ENCODE measurements at places on chromosomes 4 and X.

- DNase-seq, result peak; percentile 60
Measured at GRCh38 chrX:19303256-19303880, 40.4 kb upstream of the PDHA1 start.

GRCh38 chrX:9677098-9677739 lies 88.4 kb downstream of the GPR143 start:
- peak; percentile 43 for DNase-seq

DNA sequence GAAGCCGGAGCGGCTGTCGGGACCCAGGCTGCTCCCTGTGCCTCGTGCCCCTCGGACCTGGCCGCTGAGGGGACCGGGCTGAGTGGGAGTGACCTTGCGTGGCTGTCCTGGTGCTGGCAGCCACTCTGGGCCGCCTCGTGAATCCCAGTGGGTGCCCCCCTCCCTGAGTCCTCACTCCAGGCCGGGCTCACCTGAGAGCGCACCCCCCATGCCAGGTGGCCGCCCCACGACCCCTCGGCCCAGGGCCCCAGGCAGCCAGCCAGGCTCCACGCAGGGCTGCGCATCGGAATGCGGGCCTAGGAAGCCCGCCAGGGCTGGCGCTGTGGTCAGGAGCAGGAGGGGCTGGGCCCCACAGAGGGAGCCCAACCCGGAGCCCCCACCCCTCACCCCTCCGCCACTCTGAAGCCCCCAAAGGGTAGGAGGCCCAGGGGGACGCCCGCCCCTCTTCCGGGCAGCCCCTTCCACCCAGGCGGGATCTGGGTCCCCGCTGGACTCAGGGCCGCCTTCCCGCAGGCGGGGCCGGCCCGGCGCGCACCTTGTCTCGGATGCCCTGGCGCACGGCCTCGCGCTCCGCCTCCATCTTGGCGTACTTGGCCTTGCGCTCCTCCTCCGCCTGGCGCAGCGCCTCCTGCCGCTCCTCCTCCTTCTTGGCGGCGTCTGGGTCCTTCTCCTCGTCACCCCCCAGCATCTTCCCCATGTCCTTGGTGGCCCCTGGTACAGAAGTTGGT lies 33.9 kb downstream of the CPLX1 start:
- peak; percentile 83 for DNase-seq

GRCh38 chrX:16023790-16024734 lies 99.3 kb upstream of the GRPR start:
- DNase-seq, result no peak

- peak; percentile 96 for DNase-seq
Measured at GRCh38 chrX:47218280-47218919, at the start of gene CDK16. TSS of gene CDK16 (plus strand) at chrX:47218681. CDS start at chrX:47223558, 4,877 bp downstream.

DNA sequence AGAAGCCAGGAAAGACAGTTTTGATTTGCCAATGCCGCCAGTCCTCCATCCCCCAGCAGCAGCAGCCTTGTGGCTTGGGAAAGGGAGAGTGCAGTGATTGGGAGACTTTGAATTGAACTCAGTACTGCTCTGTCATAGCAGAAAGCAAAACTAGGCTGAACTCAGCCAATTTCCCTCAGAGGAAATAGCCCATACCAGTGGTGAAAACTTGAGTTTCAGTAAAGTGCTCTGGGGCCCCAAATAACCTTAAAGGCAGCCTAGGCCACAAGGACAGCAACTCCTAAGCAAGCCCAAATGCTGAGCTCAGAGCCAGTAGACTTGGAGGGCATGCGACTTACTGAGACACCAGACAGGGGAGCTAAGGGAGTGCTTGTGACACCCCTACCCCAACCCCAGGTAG lies 2.0 kb upstream of the PROM1 start:
- no peak for DNase-seq
